Activated CD4-positive, CD25-positive, alpha-beta regulatory T cell treated with anti-CD3 and anti-CD28 coated beads, Interleukin-2, amount 50 U/mL, for 16 hours (primary cell): ENCODE measurements at places on chromosomes 12 and 14.

DNA sequence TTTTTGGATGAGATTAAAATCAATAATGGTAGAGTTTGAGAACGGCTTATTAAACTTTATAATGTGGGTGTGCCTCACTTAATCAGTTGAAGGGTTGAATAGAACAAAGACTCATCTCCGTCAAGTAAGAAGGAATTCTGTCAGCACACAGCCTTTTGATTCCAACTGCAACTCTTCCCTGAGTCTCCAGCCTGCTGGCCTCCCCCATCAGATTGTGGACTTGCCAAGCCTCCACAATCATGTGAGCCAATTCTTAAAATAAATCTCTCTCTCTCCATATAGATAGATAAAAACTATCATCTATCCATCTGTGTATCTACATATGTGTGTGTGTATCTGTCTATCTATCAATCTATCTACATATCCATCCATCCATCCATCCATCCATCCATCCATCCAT, 127.4 kb upstream of the BTG1 start:
- DNase-seq = no peak

DNA sequence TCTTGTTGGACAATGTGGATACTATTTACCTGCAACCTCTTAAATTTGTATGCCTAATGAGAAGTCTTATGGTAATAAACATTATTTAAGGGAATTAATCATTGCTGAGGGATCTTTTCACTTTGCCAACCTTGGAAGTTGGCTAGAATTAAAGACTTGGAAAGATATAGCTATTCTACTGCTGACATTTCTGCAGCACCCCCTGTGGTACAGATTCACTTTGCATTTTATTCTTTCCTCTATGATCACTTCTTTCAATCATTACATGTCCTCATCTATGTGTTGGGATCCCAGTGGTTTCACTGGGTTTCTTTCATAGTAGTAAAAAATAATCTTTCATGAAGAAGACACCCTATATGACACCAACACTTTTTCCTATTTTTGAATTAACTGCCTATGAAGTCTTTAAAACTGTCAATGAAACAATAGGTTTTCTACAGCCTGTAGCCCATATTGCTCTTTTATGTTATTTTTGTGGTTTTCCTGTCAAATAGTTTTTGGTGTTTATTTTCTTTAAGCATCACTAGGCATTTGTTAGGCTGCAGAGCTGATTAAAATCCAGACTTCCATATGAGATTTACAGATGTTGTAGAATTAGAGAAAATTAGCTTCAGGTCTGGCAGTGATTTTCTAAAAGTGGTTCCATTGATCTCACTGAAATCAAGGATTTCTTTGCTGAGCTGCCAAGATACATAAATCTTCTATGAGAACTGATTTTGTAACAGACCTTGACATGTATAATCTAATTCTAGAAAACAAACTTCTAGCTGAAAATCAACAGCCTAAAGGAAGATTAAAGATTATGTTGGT, 256.1 kb downstream of the NAV3 start:
- DNase-seq = no peak

GRCh38 chr12:69685810-69686209, 13.3 kb downstream of the BEST3 start:
- DNase-seq = no peak

- no peak for DNase-seq
Observed at GRCh38 chr14:50978529-50978871, 34.2 kb upstream of the PYGL start.

DNA sequence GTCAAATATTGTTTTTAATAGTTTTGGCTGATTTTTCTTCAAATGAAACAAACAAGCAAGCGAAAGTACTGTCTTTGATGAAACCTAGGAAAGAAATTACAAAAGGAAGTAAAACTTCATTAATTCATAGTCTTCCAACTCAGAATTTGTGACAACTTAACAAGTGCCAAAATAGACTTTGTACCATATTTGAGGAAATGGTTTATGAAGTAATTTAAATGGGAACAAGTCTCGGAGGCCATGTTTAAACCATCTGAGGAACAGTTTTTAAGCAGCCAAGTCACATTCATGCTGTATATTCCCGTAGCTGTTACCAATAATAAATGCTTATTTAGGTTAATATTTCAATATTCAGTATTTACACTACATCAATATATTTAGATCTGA, 745 bp upstream of the ARHGDIB start:
- DNase-seq = no peak

DNA sequence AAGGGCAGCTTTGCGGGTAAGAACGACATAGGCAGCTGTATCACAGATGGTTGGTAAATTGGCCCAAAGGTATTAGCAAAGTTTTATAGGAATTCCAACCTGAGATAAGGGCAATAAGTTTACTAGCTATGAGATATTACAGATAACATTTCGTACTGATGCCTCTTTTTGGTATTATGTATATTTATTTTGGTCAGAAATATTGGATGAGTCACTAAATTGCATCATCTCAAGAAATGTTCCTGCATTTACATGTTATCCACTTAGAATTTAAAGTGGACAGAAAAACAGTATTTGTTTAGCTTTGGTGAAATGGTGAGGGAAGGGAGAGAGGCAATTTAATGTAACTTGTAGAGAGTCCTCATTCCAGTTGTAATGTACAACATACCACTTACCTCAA, 65.1 kb upstream of the PZP start:
- no peak for DNase-seq

- no peak for DNase-seq
Observed at GRCh38 chr12:97877404-97877803, 414.8 kb downstream of the RMST start.

- no peak for DNase-seq
Observed at GRCh38 chr12:460261-461230, 807 bp downstream of the B4GALNT3 start.

DNA sequence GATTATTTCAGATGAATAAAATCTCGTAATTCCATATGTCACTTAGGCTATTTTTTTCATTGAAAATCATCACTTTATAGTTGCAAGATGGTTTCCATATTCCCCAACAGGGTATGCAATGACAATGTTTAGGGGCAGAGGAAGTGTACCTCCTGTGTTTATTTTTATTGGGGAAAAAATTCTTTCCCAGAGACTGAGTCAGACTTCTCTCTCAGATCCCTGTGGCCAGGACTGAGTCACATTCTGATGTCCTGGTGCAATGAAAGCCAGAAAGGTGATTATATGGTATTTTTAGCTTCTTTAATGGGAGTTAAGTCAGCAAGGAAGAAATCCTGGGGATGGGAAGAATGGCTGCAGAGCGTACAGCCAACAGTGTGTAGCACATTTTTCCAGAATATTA, 196.9 kb upstream of the ALG10 start:
- no peak for DNase-seq

DNA sequence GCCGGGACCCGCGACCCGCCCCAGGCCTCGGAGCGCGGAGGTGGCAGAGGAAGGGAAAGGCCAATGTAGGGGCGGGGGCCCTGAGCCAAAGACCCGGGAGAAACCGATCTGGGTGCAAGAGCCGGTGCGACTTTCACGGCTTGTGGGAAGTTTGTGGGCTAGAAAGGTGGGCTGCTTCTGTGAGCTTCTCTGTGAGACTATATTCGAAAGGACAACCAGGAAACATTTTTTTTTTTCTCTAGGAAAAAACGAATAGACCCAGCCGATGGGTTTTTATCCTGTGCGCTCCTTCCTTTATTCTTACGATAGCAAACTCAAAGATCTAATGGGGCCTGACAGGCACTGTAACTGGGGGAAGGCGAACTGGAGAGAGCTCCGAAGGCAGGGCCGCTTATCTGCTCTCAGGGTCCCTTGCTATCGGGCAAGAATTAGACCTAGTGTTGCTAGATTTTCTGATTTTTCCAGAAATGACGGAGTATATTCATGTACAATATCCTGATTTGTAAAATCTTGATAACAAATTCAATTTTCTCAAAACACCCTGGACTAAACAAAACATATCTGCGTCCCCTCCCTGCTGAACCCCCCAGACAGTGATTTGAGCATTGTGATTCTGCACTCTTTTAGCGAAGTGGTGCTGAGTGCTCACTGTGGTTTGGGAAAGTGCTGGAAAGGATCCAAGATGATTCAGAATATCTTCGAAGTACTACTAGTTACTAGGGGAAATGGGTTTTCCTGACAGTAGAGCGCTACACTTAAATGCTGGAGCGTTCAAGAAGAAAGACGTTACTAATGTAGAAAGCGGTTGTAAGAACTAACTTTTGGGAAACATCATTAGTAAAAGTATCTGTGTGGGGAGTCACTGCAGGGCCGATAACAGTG, 563 bp upstream of the STXBP6 start:
- no peak for DNase-seq

DNA sequence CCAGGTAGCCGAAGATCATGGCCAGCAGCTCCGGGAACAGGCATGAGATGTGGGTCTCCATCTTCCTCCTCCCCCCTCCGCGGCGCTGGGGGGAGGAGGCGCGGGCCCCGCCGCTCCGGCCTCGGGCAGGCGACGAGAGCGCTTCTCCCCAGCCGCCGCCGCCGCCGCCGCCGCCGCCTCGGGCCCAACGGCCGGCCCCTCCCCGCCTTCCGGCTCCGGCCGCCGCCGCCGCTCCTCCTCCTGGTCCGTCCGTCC, 448 bp downstream of the FBXL14 start:
- no peak for DNase-seq

- DNase-seq = no peak
Observed at GRCh38 chr14:55710506-55711041, 130.6 kb downstream of the KTN1 start.

DNA sequence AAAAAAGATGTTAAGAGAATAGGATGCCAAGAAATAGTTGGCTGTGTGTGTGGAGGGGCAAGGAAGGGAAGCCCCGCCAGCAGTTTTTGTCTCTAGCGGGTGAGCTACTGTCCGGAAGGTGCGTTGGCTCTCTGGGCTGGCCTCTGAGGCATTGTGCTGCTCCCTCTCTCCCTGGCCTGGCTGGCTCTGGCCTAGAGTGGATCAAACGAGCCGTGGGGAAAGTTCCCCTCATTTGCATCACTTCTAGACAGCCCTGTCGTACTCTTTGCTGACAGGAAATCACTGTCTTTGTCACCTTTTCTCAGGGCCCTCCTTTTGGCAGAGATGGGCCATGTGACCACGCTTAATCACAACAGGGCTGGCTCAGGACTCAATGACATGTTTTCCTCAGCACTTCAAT, 236.1 kb upstream of the NPAS3 start:
- peak; percentile 10 for DNase-seq

DNA sequence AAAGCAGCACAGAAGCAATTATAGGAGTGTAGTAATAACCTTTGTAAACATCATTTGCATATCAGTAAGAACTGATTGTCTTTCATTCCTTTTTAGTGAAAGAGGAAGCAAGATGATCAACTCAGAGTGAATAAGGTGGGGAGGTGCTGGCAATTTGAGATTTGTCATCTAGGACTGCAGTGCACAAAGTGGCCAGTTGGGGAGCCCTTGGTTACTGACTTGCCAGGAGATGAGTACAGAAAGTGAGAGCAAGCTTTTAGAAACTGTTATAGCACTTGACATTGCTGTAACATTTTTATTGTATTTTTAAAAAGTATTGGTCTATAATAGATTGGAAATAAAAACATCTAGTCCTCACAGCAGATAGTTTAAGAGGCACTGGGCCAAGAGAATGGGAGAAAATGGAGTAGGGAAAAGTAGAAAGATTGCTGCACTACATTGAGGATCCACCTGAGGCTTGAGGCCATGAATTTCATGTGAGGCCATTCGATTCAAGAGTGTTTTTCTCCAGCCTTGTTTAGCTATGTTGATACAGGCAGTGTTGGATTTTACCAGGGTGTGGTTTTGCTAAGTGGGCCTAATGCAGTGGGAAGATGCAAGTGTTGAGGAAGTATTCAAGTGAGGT, 98.2 kb downstream of the SNAPC1 start:
- DNase-seq = peak; percentile 23

GRCh38 chr12:80321653-80322052, 122.4 kb upstream of the PTPRQ start:
- DNase-seq = no peak

DNA sequence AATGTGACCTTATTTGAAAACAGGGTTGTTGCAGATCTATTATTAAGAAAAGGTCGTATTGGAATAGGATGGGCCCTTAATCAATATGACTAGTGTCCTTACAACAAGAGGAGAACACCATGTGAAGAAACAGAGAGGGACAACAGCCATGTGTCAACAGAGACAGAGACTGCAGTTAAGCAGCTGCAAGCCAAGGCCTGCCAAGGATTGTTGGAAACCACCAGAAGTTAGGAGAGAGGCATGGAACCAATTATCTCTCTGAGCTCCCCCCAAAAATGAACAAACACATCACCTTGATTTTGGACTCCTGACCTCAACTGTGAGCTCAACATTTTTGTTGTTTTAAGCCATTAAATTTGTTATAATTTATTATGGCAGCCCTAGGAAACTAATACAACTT, 214.6 kb upstream of the PRKD1 start:
- DNase-seq = no peak

DNA sequence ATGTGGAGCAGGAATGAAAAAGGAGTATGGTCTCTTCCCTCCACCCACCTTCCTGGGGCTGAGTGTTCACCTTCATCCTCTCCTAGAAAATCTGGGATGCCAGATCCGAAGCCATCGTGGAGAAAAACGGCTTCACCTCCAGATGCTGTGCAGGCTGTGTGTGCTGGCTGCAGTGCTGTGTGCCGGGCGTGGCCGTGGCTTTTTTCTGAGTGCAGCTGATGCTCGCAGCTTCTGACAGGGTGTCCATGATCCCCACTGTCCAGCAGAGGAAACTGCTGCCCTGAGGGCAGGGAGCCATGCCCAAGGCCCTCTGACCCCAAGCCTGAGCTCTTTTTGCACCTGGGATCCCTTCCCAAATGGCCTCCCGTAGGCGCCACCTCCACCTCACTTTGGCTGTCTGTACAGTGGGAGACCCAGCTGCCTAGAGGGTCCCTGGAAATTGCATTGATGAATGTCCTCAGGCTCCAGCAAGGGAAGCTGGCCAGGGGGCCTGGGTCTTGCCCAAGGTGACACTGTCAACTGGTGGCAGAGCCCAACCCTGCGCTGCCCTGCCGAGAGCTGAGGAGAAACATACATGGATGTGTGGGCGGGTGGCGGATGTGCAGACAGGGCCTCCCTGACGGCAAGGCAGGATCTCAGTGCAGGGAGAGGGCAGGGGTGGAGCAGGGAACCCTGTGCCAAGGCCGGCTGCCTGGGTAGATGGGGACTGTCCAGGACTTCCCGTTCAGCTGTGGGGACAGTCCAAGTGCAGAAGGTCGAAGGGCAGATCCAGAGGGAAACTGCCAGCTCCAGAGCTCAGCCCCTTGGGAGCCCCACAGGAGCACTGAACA, 53.3 kb downstream of the BEGAIN start:
- DNase-seq = no peak
